Pericardium fibroblast (primary cell): ENCODE measurements at places on chromosomes 12 and 14. TPM values are rescaled to one million over a fixed set of nuclear protein-coding genes. Genes with fewer than 3 reads are reported as not detected.

SUOX gene
- 7.8 and 12.0 TPM in 2 replicates for total RNA-seq

CSAD gene
- 8.5 and 10.6 TPM in 2 replicates for total RNA-seq

TUNAR gene
- total RNA-seq, result not detected in 2 replicates

APAF1 gene
- total RNA-seq, result 16.8 and 24.6 TPM in 2 replicates

OR11H7 gene
- total RNA-seq, result not detected in 2 replicates

FOXG1 gene
- 0.17 TPM in 1 of 2 replicates, not detected in the other for total RNA-seq

WSCD2 gene
- not detected in 2 replicates for total RNA-seq

OR6S1 gene
- total RNA-seq, result not detected in 2 replicates

NPFF gene
- not detected in 2 replicates for total RNA-seq

INHBE gene
- total RNA-seq, result 7.0 and 7.2 TPM in 2 replicates

CFAP54 gene
- total RNA-seq, result 0.12 and 0.77 TPM in 2 replicates

KRT3 gene
- total RNA-seq, result not detected in 2 replicates

KLRF1 gene
- total RNA-seq, result 3.0 TPM in 1 of 2 replicates, not detected in the other

RAD9B gene
- total RNA-seq, result under 0.01 TPM in 1 of 2 replicates, not detected in the other

P2RX2 gene
- total RNA-seq, result not detected in 2 replicates

KLHDC1 gene
- 1.2 and 1.6 TPM in 2 replicates for total RNA-seq

TEAD4 gene
- total RNA-seq, result 23.9 and 24.0 TPM in 2 replicates

TSHR gene
- total RNA-seq, result not detected in 2 replicates

HOTAIR gene
- total RNA-seq, result 0.12 TPM in 1 of 2 replicates, not detected in the other

CFAP251 gene
- total RNA-seq, result 0.09 and 4.3 TPM in 2 replicates

DCTN2 gene
- 155 and 186 TPM in 2 replicates for total RNA-seq

NRDE2 gene
- total RNA-seq, result 4.3 and 7.5 TPM in 2 replicates

POU6F1 gene
- 1.6 and 2.2 TPM in 2 replicates for total RNA-seq

CPNE6 gene
- total RNA-seq, result not detected in 2 replicates

PTCSC3 gene
- not detected in 2 replicates for total RNA-seq
